ENCODE measurements at places on chromosomes 7 and 10.
A peak's percentile ranks its signal among the peaks of the same experiment; 100 is the strongest.

DNA sequence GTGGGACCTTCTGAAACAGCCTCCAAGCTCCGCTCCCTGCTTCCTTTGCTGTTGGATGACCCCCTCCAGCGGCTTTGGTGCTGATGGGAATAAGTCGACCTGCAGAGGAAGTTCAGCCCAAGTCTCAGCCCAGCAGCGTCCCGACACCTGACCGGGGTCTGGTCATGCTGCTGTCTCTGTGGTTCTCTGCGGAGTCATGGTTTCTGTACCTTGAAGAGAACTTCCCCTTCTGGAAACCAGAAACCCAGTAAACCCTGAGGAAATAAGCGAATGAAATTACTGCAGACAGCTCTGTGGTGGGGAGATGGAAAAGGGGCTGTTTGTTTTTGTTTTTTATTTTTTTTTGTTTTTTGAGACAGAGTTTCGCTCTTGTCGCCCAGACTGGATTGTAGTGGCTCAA is 18.3 kb upstream of the ZNF12 start:
- H3K4me1 ChIP-seq: peaks cover 5% of the 10 kb centered on the region
- H3K4me3 ChIP-seq: no peak overlapping the region
- H3K36me3 ChIP-seq: peaks cover 1% of the 10 kb centered on the region
- no peak for DNase-seq

DNA sequence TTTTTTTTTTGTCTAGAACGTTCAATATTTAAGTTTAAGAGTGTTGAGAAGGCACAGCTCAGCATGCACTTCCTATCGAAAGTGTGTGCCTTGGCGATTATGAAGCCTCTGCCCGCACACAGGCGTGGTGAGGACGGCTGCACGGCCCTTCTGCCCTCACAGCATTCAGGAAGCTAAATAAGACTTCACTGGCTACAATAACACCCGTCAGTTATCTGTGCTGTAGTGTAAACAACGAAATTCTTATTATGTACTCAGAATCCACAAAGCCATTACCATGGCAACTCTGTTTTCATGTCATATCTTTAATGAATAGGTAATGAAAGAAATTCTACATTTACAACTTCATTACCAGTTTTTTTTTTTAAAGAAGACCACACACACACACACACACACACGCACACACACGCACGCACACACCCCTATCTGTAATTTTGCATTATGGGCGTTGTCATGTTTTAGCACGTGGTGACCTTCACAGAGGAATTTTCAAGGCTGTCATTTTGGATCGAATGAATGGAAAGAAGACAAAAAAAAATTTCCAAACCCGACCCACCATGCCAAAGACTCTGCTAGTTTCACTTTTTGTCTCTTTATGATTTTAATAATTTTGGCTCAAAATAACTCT is 254.8 kb upstream of the CTBP2 start:
- peaks cover 30% of the 10 kb centered on the region for H3K27me3 ChIP-seq
- no peak for DNase-seq
- H3K4me3 ChIP-seq: no peak overlapping the region
- H3K27ac ChIP-seq: no peak overlapping the region
- peaks cover 2% of the 10 kb centered on the region for H3K36me3 ChIP-seq
- H3K4me1 ChIP-seq: no peaks in the 10 kb centered on the region

- H3K27me3 ChIP-seq: no peaks in the 10 kb centered on the region
- H3K27ac ChIP-seq: no peak overlapping the region
- no peak for DNase-seq
- H3K4me1 ChIP-seq: no peaks in the 10 kb centered on the region
Measured at GRCh38 chr7:48660306-48660870, 264.0 kb upstream of the CDC14C start.

GRCh38 chr7:107372298-107372697 is 97.6 kb upstream of the GPR22 start:
- H3K27ac ChIP-seq: no peak overlapping the region
- H3K27me3 ChIP-seq: no peaks in the 10 kb centered on the region
- no peaks in the 10 kb centered on the region for H3K4me1 ChIP-seq
- H3K4me3 ChIP-seq: no peak overlapping the region
- H3K36me3 ChIP-seq: peaks cover 4% of the 10 kb centered on the region

DNA sequence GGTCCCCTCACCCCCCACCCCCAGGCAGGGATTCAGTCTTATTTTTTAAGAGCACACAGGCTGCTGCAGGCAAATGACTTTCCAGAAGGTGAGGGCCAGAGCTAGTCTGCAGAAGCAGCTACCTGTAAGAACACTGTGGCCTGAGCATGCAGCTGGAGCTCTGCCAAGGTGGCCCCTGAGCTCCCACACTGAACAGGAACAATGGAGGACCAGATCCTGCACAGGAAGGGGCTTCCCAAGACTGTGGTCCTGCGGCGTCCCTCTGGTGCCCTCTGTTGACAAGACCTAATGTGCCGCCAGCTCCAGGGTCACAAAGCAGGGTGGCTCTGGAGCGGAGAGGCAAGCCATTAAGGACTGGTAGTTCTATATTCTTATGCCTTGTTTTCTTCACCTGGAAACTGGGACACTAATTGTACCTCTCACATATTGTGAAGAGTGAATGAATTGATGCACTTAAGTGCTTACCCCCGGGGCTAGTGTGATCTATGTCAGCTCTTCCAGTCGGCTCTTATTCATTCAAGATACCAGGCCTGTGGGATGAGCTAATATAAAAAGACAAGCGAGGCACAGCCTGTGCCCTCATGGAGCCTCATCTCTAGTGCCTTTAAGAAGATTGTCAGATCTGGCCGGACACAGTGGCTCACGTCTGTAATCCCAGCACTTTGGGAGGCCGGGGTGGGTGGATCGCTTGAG is 8.0 kb upstream of the BEND7 start:
- H3K4me1 ChIP-seq: no peaks in the 10 kb centered on the region
- H3K36me3 ChIP-seq: no peaks in the 10 kb centered on the region
- peaks cover 99% of the 10 kb centered on the region for H3K27me3 ChIP-seq

- H3K36me3 ChIP-seq: no peaks in the 10 kb centered on the region
- no peak overlapping the region for H3K27ac ChIP-seq
- no peak overlapping the region for H3K4me3 ChIP-seq
- DNase-seq: no peak
- H3K27me3 ChIP-seq: no peaks in the 10 kb centered on the region
Measured at GRCh38 chr7:1993776-1994740, 238.7 kb downstream of the MAD1L1 start.

DNA sequence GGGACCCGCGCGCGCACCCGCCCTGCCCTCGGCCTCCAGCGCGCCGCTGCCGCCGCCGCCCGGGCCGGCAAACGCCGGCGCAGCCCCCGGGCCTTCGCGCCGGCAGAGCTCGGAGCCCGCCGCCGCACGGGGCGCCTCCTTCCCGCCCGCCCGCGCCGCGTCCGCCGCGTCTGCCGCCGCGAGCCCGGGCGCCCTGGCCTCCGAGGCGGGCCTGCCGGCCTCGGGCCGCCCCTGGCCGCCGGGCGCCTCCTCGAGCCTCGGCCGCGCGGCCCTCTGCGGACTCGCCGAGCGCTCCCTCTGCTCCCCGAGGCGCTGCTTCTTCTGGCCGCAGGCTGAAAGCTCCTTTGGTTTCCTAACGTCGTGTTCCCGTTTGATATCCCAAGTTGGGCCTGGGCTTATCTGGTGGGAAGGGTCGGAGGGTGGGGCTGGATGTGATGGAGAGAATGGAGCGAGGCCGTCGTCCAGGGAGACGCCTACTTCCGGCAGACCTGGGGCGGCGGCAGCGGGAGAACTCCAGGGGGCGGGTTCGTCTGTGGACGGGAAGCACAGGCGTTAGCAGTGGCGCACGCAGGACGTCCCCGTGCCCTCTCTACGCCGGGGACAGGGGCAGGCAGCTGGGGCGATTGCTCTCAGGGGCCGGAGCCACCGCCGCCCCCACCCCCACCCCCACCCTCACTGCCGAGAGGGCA is 221.0 kb downstream of the PHTF2 start:
- peaks cover 5% of the 10 kb centered on the region for H3K36me3 ChIP-seq
- peaks cover 18% of the 10 kb centered on the region for H3K4me1 ChIP-seq
- peak overlapping the region; percentile 81 for H3K4me3 ChIP-seq
- peaks cover 9% of the 10 kb centered on the region for H3K27me3 ChIP-seq
- peak; percentile 30 for DNase-seq

- no peak overlapping the region for H3K27ac ChIP-seq
- H3K27me3 ChIP-seq: no peaks in the 10 kb centered on the region
- no peak overlapping the region for H3K4me3 ChIP-seq
- no peak for DNase-seq
- H3K36me3 ChIP-seq: peaks cover 2% of the 10 kb centered on the region
Measured at GRCh38 chr7:46450425-46450824, 529.4 kb upstream of the IGFBP3 start.

DNA sequence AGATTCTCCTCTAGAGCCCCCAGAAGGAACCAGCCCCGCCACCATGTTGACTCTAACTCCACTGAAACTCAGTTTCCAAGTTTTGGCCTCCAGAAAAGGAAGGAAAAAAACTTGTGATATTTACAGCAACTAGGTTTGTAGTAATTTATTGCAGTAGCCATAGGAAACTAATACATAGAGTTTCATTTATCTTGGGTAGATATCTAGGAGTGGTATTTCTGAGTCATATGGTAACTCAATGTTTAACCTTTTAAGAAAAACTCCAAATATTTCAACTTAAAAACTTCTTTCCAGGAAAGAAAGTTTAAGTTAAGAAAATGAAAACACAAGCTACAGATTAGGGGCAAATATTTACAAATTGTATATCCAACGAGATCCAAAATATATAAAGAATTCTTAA is 576.7 kb downstream of the KCNMA1 start:
- no peak overlapping the region for H3K4me3 ChIP-seq
- H3K27ac ChIP-seq: no peak overlapping the region
- no peak for DNase-seq
- H3K27me3 ChIP-seq: no peaks in the 10 kb centered on the region
- H3K4me1 ChIP-seq: no peaks in the 10 kb centered on the region

- H3K4me1 ChIP-seq: no peaks in the 10 kb centered on the region
- no peak overlapping the region for H3K4me3 ChIP-seq
- no peaks in the 10 kb centered on the region for H3K27me3 ChIP-seq
- no peak for DNase-seq
Measured at GRCh38 chr7:5217851-5218331, 27.9 kb downstream of the WIPI2 start.

DNA sequence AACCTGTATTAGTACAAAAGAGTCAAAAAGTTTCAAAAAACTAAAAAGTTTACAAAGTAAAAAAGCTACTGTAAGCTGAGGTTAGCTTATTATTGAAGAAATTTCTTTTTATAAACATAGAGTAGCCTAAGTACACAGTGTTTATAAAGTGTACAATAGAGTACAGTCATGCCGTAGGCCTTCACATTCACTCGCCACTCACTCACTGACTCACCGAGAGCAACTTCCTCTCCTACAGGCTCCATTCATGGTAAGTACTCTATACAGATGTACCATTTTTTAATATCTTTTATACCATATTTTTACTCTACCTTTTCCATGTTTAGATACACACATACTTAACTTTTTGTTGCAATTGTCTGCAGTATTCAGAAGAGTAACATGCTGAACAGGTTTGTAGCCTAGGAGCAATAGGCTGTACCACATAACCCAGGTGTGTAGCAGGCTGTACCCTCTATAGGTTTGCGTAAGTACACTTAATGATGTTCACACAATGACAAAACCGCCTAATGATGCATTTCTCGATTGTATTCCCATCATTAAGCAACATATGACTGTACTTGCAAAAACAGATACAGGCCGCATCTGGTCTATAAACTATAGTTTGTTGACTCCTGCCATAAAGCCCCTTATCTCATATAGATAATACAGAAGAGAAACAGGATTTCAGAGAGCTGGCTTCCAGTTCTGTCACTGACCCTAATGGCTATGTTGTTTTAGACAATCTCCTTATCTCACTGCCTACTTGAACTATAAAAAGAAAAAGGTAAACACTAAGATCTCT is 438.8 kb downstream of the HTR7 start:
- H3K27ac ChIP-seq: no peak overlapping the region
- H3K4me3 ChIP-seq: no peak overlapping the region
- no peak for DNase-seq
- H3K36me3 ChIP-seq: no peaks in the 10 kb centered on the region

GRCh38 chr10:7479861-7480598 is 69.2 kb upstream of the SFMBT2 start:
- peaks cover 16% of the 10 kb centered on the region for H3K36me3 ChIP-seq
- no peaks in the 10 kb centered on the region for H3K27me3 ChIP-seq
- H3K27ac ChIP-seq: peak overlapping the region; percentile 100
- H3K4me3 ChIP-seq: peak overlapping the region; percentile 41
- H3K4me1 ChIP-seq: peaks cover 66% of the 10 kb centered on the region

- no peaks in the 10 kb centered on the region for H3K36me3 ChIP-seq
- DNase-seq: no peak
- H3K27me3 ChIP-seq: no peaks in the 10 kb centered on the region
- H3K27ac ChIP-seq: no peak overlapping the region
Measured at GRCh38 chr7:40746841-40747556, 612.2 kb downstream of the SUGCT start.

- peaks cover 31% of the 10 kb centered on the region for H3K27me3 ChIP-seq
- H3K36me3 ChIP-seq: no peaks in the 10 kb centered on the region
- H3K4me1 ChIP-seq: no peaks in the 10 kb centered on the region
- DNase-seq: no peak
- no peak overlapping the region for H3K4me3 ChIP-seq
Measured at GRCh38 chr7:3643091-3643490, 342.0 kb downstream of the SDK1 start.

DNA sequence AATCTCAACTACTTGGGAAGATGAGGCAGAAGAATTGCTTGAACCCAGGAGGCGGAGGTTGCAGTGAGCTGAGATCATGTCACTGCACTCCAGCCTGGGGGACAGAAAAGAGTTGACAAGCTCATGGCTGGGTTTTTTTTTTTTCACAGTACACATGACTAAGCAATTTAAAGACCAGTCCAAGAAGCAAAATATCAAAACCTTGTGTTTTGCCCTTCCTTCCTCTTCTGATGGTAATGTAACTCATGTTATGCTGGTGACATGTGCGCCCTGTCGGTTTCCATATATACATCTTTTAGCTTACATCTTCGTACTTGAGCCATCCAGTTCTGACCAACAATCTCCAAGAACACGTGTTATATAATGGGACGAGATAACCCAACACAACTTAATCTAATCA is 237.7 kb upstream of the PLXDC2 start:
- peaks cover 2% of the 10 kb centered on the region for H3K36me3 ChIP-seq
- DNase-seq: no peak
- no peaks in the 10 kb centered on the region for H3K4me1 ChIP-seq
- no peak overlapping the region for H3K27ac ChIP-seq

DNA sequence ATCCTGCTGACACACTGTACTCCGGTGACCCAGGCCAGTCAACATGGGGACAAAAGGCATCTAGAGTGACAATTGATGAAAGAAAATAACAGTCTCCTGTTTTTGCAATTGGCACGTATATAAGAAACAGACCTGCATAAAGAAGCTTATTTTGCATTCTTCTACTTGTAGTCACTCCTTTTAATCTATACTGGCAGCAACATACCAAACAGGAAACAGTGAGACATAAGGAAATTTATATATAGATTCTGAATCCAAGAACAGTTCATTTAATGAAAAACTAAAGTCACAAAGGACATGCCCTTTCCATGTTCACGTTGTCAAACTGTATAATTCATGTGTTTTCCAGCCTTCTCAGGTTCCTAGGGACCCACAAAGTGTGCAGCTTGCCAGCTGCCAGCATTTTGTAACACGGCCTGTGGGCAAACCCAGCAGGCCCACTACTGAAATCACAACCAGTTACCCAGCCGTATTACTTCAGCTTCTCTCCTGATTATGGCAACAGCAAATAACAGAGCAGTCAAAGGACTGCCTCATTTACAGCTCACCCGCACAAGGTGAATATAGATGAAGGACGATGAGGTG is 72.3 kb downstream of the AMPH start:
- H3K36me3 ChIP-seq: no peaks in the 10 kb centered on the region
- peaks cover 37% of the 10 kb centered on the region for H3K27me3 ChIP-seq
- DNase-seq: no peak
- no peak overlapping the region for H3K27ac ChIP-seq

Measured in central memory CD8-positive, alpha-beta T cell (primary cell).